ENCODE measurements at places on chromosomes 16 and 17. TPM values are rescaled to one million over a fixed set of nuclear protein-coding genes. Genes with fewer than 3 reads are reported as not detected.

GRCh38 chr16:87311387-87311786 is 5.8 kb downstream of the C16orf95 start:
- DNase-seq, result no peak

DNA sequence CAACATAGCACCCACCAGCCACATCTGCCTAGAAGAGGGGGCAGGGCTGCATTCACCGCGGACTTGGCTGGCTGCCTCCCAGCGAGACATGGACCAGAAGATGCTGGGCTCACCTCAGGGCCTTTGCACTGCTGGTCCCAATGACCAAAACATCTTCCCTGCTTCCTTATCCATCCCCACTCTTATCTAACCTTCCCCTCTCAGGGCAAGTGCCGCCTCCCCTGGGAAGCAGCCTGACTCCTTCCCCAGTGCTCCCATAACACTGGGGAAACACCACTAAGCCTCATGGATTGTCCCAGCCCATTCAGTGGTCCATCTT is 5.7 kb downstream of the TMC6 start:
- no peak for DNase-seq

- no peak for DNase-seq
These were observed 15.2 kb downstream of the SOCS3 start for GRCh38 chr17:78344666-78345065.

KRTAP4-3 gene
- not detected for total RNA-seq

PYDC1 gene
- total RNA-seq, result not detected

DNASE1L2 gene
- 2.2 TPM for total RNA-seq

ABCA8 gene
- not detected for total RNA-seq

C16orf92 gene
- total RNA-seq, result not detected

ADAD2 gene
- not detected for total RNA-seq

PRR11 gene
- total RNA-seq, result 51.5 TPM

DNAAF8 gene
- total RNA-seq, result 0.11 TPM

AGRP gene
- total RNA-seq, result not detected

WNT9B gene
- not detected for total RNA-seq

All from activated T-helper 2 cell treated with anti-CD3 and anti-CD28 coated beads, Interferon-gamma antibody, Interleukin-2, Interleukin-4, amounts not matched to agents 10 μg/mL and 5 μg/mL and 100 μg/mL, durations not matched to agents 14 hours and 24 hours and 36 hours (primary cell).